ENCODE measurements at places on chromosomes 16 and 17.

DNA sequence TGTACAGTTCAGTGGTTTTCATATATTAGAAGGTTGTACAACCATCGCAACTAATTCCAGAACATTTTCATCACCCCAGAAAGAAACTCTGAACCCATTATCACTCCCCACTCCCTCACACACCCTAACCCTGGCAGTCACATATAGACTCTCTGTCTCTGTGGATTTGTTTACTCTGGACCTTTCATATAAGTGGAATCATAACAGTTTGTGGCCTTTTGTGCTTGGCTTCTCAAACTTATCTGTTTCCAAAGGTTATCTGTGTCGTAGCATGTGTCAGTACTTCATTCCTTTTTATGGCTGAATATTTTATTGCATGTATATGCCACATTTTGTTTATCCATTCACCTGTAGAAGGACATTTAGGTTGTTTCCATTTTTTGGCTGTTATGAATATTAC is 12.4 kb downstream of the TENT4B start:
- DNase-seq: no peak

DNA sequence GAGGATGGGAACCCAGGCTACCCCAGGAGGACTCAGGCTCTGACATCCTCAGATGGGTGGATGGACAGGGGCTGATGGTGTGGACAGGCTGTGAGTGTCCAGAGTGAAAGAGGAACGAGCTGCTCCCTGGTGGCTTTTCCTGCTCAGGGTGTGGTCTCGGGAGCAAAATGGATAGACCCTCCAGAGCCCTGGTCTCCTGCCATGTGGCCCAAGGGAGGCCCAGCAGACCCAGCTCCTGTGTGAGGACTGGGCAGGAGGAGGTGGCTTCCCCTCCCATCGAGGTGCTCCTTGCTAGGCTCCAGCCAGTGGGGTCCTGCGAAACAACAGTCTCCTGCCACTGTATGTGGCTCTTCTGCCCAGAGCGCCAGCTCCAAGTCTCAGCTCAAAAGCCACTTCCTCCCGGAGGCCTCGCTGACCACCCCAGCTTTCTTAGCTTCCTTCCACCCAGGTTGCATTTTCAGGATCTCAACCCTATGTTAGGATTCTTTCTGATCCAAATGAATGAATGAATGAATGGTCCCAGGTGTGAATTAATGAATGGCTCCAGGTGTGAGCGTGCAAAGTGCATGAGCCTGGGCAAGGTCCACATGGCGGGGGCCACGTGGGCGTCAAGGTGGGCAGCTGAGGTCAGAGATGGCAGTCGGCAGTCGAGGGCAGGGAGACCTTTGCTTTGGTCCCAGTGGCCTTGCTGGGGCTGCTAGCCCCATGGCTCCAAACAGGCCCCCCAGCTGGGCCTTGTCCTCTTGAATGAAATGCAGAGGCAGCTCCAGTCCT is 120.3 kb upstream of the CIBAR2 start:
- DNase-seq: no peak

- DNase-seq: peak; percentile 27
These were observed 26.9 kb upstream of the RPL38 start for GRCh38 chr17:74176546-74177001.

GRCh38 chr17:21288571-21289017 is 4.1 kb downstream of the MAP2K3 start:
- peak; percentile 36 for DNase-seq

- DNase-seq: no peak
These were observed 12.4 kb downstream of the ACE start for GRCh38 chr17:63489291-63489690.

Data from activated CD8-positive, alpha-beta memory T cell treated with anti-CD3 and anti-CD28 coated beads, Interleukin-2, amount 50 U/mL, for 4 hours (primary cell).